ENCODE measurements at places on chromosomes 2 and 18. TPM values are rescaled to one million over a fixed set of nuclear protein-coding genes. Genes with fewer than 3 reads are reported as not detected.

Gene RAMP1
- total RNA-seq = 2.6 TPM

Gene SERPINB7
- 0.87 TPM for total RNA-seq

Gene OXER1
- total RNA-seq = not detected

Gene RTKN
- 22.3 TPM for total RNA-seq

Gene SNTG2
- not detected for total RNA-seq

Gene DIS3L2
- 14.7 TPM for total RNA-seq

Gene ZNF396
- total RNA-seq = 3.0 TPM

Gene SGO2
- total RNA-seq = 2.2 TPM

Gene IL36RN
- not detected for total RNA-seq

Gene CAPG
- total RNA-seq = 347 TPM

Gene CROCC2
- 1.0 TPM for total RNA-seq

Gene SLC40A1
- total RNA-seq = 73.1 TPM
